Fibroblast of skin of right quadriceps (primary cell): ENCODE measurements at places on chromosomes 5 and 9.
A peak's percentile ranks its signal among the peaks of the same experiment; 100 is the strongest.

DNA sequence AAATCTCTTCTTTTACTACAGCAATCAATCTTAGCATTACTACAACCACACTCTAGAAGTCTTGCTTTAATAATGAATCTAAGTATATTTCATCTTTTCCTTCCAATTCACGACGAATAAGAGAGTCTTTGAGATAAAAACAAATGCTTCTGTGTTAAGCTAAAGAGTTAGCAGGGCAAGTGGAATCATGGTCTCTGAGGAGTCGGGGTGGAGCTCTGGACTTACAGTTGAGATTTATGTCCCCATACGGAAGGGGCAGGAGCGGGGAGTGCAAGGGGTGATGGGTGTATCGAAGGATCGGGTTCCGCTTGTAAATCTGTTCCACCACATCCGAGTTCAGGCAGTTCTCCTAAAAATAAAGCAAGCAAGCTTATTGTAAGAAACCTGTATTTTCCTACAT is 59.0 kb upstream of the RETREG1 start:
- no peak for DNase-seq

DNA sequence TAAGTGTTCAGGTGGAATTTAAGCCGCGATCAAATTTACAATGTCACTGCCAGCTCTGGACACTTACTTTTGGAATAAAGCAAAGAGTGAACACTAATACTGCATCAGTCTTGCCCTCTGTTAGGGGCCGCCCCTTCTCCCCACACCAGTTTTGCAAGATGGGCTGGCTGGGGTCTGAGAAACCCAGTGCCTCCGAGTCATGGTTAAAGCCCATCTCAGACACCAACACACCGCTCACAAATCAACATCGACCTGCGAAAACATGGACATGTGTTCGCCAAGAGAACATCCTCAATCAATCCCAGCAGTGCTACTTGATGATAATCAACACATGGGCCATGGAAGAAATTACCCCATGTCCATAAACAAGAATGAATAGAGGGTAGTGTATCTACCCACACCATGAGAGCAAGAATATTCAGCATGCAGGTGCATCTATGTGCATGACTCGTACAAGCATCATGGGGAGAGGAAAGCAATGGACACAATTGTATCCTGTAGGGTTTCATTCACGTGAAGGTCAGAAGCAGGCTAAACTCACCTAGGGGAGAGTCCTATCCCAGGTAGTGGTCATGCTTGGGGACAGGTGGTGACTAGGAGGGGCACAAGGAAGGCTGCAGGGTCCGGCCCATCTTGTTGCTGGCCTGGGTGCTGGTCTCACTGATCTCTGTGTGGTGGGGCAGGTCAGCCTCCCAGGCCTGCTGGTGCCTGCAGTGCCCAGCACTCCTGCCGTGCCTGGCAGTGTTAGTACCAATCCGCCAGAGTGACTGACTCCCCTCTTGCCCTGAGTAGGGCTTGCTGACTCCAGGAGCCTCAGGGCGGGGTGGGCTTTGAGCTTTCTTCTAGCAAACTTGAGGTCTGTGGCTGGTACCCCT is 5.0 kb downstream of the S1PR3 start:
- DNase-seq: no peak

- no peak for DNase-seq
Observed at GRCh38 chr9:72465593-72465984, 55.8 kb upstream of the TMC1 start.

DNA sequence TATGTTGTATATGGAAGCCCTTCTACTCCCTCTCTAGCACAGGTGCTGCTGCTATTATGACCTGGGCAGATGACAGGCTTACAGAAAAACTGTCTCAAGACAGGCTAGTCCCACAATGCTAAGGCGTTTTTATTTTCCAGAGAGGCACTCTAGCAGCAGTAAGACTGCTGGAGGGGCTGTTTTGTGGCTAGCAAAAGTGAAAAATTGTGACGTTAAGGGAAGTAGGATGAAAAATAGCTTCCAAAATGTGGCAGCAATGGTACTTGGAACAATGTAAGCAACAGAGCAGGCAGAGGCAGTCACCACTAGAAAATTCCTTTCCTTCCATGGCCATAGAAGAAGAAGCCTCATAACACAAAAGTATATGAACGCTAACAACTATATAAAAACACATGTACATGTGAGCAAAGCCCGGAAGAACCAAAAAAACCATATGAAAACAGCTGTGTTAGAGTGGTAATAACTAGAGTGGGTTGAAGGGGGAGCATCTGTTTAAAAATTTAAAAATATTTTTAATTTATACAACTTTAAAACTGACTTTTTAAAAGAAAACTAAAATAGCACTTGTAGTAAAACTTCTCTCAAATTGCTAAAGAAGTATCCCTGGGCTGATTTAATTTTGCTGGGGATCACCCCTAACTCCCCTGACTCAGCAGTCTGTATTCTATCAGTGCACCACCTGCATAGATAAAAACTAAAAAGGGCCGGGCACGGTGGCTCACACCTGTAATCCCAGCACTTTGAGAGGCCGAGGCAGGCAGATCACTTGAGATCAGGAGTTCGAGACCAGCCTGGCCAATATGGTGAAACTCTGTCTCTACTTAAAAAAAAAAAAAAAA is 30.6 kb downstream of the CLINT1 start:
- DNase-seq: peak; percentile 11

GRCh38 chr5:172834415-172835289 is 601 bp downstream of the ERGIC1 start:
- no peak for DNase-seq
